ENCODE measurements at places on chromosomes 3 and 15.

- no peak for DNase-seq
Measured at GRCh38 chr3:10286596-10287295, 6.0 kb downstream of the GHRL start.

DNA sequence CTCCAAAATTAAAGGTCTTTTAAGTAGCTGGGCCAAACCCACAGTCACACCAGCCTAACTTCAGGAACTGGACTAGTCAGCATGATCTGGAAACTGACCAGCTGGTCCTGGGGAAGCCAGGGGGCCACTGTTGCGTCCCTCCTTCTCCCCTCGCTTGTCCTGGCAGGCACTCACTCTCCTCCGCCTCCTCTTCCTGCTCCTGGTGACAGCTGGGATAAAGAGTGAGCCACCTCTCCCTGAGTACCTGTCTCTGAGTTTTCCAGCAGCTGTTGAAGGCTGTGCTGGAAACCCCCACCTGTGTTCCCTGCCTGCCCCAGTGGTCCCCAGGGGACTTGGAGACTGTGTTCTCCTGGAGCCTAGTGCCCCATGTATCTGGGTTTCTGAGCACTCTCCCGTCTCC is 56.0 kb downstream of the FGD5 start:
- no peak for DNase-seq

DNA sequence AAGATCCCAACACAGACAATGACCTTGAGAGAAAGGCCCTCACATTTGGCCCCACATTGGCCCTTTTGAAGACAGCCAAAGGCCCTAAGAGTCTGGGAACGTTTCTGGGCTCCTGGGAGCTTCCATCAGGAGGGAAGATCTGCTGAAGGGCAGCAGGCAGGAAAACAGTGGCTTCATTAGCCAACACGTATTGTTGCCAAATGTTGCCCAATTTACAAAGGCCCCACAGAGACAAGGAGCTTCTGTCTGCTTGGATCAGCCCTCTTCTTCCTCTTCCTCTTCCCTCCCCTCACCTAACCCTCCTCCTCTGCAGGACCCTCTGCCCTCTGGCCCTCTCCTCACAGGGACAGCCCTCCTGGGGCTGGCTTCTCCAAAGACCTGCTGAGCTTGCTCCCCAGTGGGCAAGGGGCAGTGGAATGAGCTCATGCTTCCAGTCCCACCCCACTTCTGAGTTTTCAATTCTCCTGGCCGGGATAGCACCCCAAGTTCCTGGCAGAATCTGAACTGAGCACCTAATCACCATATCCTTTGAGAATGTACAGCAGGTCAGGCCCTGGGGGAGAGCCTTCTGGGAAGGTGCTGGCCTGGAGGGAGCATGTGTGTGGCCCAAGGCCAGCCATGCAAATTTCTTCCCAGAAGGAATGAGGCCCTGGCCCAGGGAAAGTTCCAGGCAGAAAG is 5.1 kb upstream of the LTF start:
- peak; percentile 34 for DNase-seq

DNA sequence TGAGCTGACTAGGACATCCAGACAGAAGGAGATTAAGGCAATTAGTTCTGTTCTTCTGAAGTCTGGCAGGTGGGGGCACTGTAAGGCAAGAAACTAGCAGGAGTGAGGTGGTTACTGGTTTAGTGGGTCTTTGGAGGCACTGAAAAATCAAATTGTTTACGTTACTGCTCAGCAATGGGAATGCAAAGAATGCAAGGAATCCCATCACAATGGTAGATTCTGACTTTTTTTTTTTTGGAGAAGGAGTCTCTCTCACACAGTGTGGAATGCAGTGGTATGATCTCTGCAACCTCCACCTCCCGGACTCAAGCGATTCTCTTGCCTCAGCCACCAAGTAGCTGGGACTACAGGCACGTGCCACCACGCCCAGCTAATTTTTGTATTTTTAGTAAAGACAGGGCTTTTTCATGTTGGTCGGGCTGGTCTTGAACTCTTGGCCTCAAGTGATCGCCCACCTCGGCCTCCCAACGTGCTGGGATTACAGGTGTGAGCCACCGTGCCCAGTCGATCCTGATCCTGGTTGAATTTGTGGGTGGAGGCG is 16.4 kb downstream of the FAM107A start:
- DNase-seq = no peak

DNA sequence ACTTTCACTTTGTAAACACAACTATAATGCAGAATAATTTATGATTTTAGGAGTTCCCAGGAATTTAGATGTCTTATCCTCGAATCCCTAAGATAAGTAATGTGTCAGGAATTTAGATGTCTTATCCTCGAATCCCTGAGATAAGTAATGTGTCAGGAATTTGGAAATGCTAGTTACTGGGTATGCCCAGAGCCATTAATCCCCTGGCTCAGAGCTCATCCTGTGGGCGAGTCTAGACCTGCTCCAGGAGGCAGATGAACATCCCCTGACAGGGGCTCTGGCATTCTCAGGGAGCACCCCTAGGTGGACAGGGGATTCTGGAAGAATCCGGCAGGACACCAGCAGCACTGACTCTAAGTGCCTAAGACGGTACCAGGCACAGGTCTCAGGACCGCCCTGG is 163.3 kb downstream of the ARRDC4 start:
- no peak for DNase-seq

GRCh38 chr3:173688216-173688842 is 290.8 kb downstream of the NLGN1 start:
- DNase-seq = no peak

DNA sequence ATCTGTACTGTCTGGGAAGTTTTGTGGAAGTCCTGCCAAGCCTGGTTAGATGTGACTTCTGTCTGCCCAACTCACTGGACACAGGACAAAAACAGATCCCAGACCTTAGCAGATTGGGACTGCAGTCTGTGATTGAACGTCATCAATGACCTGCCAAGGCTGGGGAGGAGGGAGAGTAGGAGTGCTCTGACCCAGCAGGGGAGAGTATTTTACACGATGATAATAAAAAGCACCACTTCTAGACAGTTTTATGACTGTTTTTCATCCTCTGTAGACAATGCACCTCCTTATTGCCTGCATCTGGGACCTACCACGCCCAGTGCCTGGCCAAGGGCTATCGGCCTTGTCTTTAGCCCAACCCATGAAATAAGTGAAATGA is 102.3 kb upstream of the NR2E3 start:
- DNase-seq = no peak

DNA sequence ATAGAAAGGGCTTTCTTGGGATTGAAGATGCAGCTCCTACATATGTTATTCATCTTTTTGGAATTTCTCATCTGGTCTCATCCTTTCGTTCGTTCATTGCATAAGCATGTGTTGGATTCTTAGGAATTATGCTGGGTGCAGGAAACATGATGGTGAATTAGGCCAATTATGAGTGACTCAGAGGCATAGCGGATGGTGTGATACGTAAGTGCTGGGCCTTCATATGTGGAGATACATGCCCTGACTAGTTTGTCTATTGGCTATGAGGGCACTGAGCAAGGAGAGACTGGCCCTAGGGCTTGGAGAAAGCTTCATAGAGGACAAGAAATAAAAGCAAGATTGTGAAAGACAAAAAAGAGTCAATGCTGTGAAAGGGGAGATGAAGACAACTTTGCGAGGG is 235.1 kb downstream of the MYRIP start:
- DNase-seq = no peak

GRCh38 chr3:13831386-13831996 is 48.4 kb downstream of the WNT7A start:
- DNase-seq = no peak

DNA sequence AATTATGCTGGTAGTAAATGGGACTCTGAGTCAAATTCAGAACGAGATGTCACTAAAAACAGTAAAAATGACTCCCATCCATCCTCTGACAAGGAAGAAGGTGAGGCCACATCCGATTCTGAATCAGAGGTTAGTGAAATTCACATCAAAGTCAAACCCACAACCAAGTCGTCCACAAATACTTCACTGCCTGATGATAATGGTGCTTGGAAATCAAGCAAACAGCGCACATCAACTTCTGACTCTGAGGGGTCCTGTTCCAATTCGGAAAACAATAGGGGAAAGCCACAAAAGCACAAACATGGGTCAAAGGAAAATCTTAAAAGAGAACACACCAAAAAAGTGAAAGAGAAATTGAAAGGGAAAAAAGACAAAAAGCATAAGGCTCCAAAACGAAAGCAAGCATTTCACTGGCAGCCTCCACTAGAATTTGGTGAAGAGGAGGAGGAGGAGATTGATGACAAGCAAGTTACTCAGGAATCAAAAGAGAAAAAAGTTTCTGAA is 15.1 kb upstream of the ZBTB47 start:
- DNase-seq = no peak

GRCh38 chr3:67044955-67045354 is 46.8 kb downstream of the KBTBD8 start:
- DNase-seq = no peak

GRCh38 chr3:121431726-121432517 is 113.9 kb downstream of the POLQ start:
- no peak for DNase-seq

DNA sequence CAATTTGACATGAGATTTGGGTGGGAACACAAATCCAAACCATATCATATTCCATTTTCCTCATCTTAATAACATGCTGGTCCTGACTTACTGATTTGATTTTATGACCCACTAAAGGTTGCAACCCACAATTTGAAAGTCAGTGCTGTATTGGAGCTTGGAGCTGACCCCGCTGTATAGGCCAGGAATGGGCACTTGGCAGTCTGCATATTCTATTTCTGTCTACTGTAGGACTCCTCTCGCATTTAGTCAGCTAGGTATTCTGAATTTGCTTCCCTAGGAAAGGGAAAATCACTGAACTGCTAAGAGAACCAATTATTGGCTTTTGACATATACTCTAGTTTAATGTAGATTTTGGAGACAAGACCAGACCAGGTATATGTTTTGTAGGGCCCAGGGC is 157.0 kb downstream of the MFSD1 start:
- DNase-seq = no peak

DNA sequence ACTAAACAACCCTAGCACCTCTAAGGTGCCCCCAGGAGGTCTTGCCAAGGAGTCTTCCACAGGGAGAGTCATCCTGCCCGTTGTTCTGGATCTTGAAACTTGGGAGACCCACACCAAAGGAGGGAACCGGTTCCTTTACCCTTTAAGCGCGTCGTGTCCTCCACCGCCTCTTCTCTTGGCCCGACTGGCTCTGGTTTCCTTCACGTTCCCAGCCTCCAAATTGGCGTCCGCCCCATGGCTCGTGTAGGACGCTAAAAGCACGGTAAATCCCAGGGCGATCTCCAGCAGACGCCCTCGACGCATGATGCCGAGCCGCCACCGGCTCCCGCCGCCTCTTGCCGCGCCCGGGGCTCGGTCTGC is 1.1 kb downstream of the FBN1 start:
- DNase-seq = no peak

DNA sequence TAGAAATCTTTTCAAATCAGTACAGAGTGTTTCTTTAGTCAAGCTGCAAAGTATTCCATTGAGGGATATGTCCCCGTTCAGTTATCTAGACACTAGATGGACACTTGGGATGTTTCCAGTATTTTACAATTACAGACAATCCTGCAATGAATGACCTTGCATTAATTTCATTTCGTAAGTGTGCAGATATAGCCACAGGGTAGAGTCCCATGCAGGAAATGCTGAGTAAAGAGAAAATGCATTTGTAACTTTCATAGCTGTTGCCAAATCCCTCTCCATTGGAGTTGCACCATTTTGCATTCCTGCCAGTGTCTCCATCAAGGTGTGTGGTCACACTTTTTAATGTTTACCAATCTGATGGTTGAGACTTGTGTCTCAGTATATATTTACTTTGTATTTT is 92.5 kb downstream of the LIPC start:
- DNase-seq = peak; percentile 1

- no peak for DNase-seq
Measured at GRCh38 chr3:100815583-100815982, 106.3 kb downstream of the TFG start.

DNA sequence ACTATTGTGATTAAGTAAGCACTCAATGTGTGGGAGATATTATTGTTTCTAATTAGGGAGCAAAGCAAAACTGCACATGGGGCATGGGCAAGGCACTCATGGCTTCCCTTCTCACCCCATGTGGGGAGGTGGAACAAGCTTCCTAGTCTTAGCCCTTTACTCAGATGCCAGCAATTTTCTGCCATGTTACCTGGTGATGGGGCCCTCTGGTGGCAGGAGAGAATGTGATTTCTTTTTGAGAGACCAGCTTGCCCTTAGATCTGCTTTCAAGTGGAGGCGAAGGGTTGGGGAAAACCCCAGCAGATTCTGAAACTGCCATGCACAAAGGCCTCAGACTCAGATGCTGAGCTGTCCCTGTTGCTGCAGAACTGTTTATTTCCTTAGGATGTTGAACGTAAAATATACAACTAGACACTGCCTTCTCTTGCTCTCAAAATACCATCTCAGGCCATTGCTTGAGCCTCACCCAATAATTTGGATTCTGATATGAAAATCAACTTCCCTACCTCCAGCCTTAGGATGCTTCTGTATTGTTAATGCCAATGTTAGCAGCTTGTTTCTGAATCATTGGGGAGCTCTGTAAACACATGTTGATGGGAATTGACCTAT is 130.2 kb upstream of the TPRG1 start:
- DNase-seq = no peak

- DNase-seq = no peak
Measured at GRCh38 chr15:38197553-38197952, 55.1 kb upstream of the SPRED1 start.

DNA sequence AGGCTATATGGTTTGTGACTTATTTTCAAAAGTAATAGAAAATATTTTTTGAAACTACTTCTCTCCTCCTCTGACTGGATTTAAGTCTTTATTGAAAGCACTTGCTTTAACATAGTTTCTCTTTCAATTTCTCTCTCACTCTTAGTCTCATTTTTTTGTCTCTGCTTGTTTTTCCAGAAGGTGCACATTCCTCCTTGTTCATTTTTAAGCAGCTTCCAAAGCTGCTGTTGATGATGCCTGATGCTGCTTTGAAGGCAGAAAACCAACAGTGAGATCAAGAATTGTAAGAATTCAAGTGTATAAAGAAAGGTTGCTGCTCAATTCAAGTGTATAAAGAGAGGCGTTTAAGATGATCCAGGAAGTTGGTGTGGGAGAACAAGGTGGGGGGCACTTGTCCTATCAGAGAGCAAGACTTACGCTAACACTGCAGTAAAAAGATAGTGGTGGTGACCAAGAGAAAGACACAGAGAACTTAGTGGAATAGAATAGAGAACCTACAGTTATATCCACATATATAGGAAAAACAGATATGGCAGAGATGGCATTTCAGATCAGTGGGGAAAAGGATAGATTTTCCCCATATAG is 12.1 kb downstream of the NR2C2 start:
- DNase-seq = no peak

GRCh38 chr15:63544258-63545026 is 40.0 kb downstream of the USP3 start:
- peak; percentile 20 for DNase-seq

Data from GF-D8 (cell line).